ENCODE measurements at places on chromosomes 7 and 10. TPM values are rescaled to one million over a fixed set of nuclear protein-coding genes. Genes with fewer than 3 reads are reported as not detected.
A peak's percentile ranks its signal among the peaks of the same experiment; 100 is the strongest.

GRCh38 chr7:36565792-36566356 is 158.4 kb downstream of the AOAH start:
- no peak overlapping the region for H3K4me3 ChIP-seq
- H3K27me3 ChIP-seq, result no peaks in the 10 kb centered on the region
- H3K36me3 ChIP-seq, result no peaks in the 10 kb centered on the region
- H3K27ac ChIP-seq, result no peak overlapping the region
- peaks cover 7% of the 10 kb centered on the region for H3K4me1 ChIP-seq
- no peak for DNase-seq

DNA sequence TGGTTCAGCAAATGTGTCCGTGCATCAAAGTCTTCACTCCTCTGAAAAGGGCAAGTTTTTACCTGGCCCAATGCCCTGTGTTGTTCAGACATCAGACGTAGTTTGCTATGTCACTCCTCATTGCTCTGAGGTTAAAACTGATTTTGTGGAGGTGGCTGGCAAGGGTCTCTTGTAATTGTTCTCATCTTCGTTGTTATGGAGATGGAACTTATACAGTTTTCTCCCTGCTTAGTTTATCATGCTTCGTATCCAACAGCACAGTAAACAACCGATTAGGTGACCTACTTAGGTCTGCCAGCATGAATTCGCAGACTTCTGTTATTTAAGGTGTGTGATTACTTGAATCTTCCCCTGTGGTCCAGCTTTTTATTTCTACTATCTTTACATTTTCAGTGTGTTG is 274.1 kb upstream of the SMIM30 start:
- no peak for DNase-seq
- H3K4me1 ChIP-seq, result no peaks in the 10 kb centered on the region
- no peaks in the 10 kb centered on the region for H3K27me3 ChIP-seq
- H3K4me3 ChIP-seq, result no peak overlapping the region
- H3K36me3 ChIP-seq, result no peaks in the 10 kb centered on the region

GRCh38 chr7:50837965-50838364 is 55.3 kb upstream of the GRB10 start:
- H3K4me1 ChIP-seq, result no peaks in the 10 kb centered on the region
- H3K36me3 ChIP-seq, result no peaks in the 10 kb centered on the region
- no peak for DNase-seq
- H3K4me3 ChIP-seq, result no peak overlapping the region
- no peak overlapping the region for H3K27ac ChIP-seq

DNA sequence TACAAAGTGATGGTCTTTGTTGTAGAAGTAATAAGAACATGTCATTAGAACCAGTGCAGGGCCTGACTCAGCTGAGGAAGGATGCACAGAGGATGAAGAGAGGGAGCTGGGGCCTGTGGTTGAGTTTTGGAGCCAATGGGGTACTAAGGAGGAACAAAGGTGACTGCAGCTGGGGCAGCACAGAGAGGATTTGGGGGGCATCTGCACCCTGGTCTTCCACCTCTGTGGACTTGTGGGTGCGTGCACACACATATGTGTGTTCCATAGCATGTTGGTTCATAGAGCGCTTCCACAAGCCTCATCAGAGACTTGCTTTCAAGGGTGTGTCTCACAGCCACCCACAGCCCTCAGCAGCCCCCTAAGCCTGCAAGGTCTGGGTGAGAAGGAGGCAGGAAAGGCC is 650.3 kb upstream of the MGMT start:
- no peak overlapping the region for H3K27ac ChIP-seq
- H3K4me1 ChIP-seq, result no peaks in the 10 kb centered on the region
- H3K4me3 ChIP-seq, result no peak overlapping the region
- no peaks in the 10 kb centered on the region for H3K27me3 ChIP-seq

- no peak overlapping the region for H3K27ac ChIP-seq
- H3K4me3 ChIP-seq, result no peak overlapping the region
- H3K4me1 ChIP-seq, result no peaks in the 10 kb centered on the region
- H3K27me3 ChIP-seq, result no peaks in the 10 kb centered on the region
- no peaks in the 10 kb centered on the region for H3K36me3 ChIP-seq
Measured at GRCh38 chr7:4271716-4272015, 410.4 kb upstream of the FOXK1 start.

DNA sequence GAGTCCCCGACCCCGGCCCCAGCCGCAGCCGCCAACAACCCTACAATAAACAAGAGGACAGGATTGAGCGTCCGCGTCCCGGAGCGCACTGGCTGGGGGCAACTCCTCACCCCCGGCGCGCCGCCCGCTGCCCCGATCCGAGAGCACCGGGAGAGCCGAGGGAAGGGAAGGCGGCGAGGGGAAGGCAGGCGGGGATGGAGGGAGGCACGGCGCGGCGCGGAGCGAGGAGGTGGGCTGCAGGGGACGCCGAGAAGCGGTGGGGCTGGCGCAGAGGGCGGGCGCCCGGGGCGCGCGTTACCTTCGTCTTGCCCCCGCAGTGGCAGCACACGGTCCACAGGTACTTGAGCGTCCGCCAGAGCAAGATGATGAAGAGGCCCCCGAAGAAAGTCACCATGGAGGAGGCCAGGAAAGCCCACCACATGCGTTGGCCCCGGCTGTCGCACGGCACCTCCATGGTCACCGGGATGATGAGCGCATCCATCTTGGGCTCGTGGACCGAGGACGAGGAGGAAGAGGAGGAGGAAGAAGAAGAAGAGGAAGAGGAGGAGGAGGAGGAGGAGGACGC is 559 bp downstream of the KCNMA1 start:
- no peak for DNase-seq
- H3K4me3 ChIP-seq, result peak overlapping the region; percentile 70
- peak overlapping the region; percentile 89 for H3K27ac ChIP-seq
- peaks cover 65% of the 10 kb centered on the region for H3K27me3 ChIP-seq

GRCh38 chr10:106795619-106796018 is 368.9 kb downstream of the SORCS1 start:
- H3K36me3 ChIP-seq, result no peaks in the 10 kb centered on the region
- peak; percentile 19 for DNase-seq
- H3K4me1 ChIP-seq, result no peaks in the 10 kb centered on the region
- H3K27me3 ChIP-seq, result no peaks in the 10 kb centered on the region

- H3K4me1 ChIP-seq, result no peaks in the 10 kb centered on the region
- no peak overlapping the region for H3K4me3 ChIP-seq
- H3K27me3 ChIP-seq, result no peaks in the 10 kb centered on the region
- H3K36me3 ChIP-seq, result no peaks in the 10 kb centered on the region
- no peak overlapping the region for H3K27ac ChIP-seq
Measured at GRCh38 chr10:80542053-80542452, 4.4 kb downstream of the SH2D4B start.

DNA sequence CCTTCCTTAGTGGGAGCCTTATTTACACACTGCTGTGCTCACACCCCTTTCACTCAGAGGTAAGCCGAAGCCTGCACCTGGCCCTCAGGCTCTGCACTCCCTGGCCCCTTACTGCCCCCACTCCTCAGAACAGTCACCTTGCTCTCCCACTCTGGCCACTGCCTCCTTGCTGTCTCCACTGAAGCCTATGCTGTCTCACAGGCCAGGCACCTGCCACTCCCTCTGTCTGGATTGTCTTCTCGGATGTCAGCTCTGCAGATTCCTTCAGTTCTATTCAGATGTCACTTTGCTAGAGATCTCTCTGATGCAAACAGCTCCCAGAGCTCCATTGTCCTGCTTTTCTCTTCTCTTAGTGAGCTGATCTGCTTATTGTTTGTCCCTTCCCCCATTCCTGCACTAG is 390.7 kb downstream of the DPP6 start:
- no peak overlapping the region for H3K27ac ChIP-seq
- H3K36me3 ChIP-seq, result no peaks in the 10 kb centered on the region
- no peak for DNase-seq

GRCh38 chr10:13528875-13529713 is at the start of gene BEND7:
Gene BEND7 (minus strand): TSS chr10:13529014. CDS start chr10:13528533, 481 bp downstream.
- peaks cover 23% of the 10 kb centered on the region for H3K4me1 ChIP-seq
- H3K4me3 ChIP-seq, result peak within 1 kb of the TSS; percentile 69
- DNase-seq, result peak; percentile 29
- H3K27ac ChIP-seq, result peak within 1 kb of the TSS; percentile 79
- H3K36me3 ChIP-seq, result no peaks in the 10 kb centered on the region

DNA sequence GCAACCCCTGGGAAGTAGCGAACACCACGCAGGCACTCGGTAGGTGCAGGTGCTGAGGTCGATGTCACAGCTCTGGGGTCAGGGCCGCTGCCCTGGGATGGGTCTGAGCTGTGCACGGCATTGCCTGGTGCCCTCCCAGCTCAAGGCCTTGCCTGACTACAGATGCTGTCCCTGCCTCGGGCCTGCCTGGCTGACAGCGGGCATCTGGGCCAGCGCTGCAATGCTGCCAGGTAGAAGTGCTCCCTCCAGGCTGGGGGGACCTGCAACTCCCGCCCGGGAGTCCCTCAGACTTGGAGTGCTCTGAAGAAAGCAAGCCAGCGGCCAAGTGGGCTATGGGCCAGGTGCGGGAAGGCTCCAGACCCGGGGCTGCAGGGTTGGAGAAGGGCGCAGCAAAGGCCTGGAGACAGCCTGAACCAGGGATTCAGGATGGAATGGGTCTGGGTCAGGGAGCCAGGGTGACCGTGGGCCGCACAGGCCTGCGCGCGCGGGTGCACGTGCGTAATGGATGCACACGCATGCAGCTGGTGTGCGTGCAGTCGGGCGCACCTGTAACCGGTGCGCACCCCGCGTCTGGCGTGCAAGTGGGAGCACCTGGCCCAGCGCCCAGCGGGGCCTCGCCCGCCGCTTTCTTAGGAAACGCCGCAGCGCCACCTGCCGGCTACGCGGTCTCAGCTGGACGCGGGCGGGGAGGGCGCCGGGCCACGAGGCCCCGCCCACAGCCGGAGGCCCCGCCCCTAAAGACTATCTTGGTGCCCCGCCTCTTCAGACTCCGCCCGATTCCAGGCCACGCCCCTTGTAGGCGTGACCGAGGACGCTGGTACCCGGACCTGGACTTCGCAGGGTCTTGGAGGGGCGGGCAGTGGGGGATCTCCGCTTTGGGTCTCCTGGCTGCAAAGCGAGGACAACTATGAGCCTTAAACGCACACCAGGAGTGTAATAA is 46.7 kb downstream of the MICALL2 start:
- peaks cover 6% of the 10 kb centered on the region for H3K4me1 ChIP-seq
- peak; percentile 88 for DNase-seq
- H3K27me3 ChIP-seq, result peaks cover 47% of the 10 kb centered on the region
- H3K27ac ChIP-seq, result no peak overlapping the region
- no peaks in the 10 kb centered on the region for H3K36me3 ChIP-seq
- H3K4me3 ChIP-seq, result no peak overlapping the region

GRCh38 chr10:110704906-110705476 is 60.9 kb downstream of the RBM20 start:
- no peaks in the 10 kb centered on the region for H3K36me3 ChIP-seq
- H3K4me3 ChIP-seq, result no peak overlapping the region
- H3K4me1 ChIP-seq, result no peaks in the 10 kb centered on the region
- no peak for DNase-seq
- H3K27ac ChIP-seq, result no peak overlapping the region

DNA sequence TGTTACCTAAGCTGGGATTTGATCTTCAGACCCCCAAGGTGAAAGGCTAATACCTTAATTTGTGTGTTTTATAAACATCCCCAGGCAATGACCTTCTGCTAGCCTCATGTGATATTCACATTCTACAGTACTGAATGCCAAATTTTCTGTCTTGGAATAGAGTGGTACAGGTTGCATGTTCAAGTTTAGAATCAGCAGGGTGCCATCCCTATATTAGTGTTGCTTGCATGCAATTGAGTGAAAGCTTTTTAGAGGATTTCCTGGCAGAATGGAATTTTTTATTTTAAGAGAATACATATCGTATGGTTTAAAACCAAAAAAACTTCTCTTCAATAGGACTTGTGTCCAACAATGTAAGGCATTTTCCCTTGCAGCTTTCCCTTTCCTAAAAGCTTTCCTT is 107.3 kb downstream of the LRMDA start:
- no peaks in the 10 kb centered on the region for H3K36me3 ChIP-seq
- peaks cover 20% of the 10 kb centered on the region for H3K4me1 ChIP-seq
- no peak overlapping the region for H3K4me3 ChIP-seq
- H3K27ac ChIP-seq, result no peak overlapping the region

DNA sequence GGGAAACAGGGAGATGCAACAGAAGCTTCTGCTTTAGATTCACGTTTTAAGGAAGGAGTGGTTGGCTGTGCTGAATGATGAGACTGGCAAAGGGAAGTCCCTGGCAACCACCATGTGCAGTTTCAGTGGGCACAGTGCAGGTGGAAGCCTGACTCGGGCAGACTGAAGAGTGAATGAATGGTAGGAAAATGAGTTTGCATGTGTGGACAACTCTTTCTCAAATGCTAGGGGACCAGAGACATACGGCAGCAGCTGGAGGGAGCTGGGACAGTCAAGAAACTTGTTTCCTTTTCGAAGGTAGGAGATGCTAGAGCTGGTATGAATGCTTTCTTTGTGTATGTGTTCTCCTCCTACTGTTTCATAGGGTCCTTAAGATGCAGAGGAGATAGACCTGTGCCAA is 29.0 kb downstream of the PODXL start:
- DNase-seq, result no peak
- peaks cover 12% of the 10 kb centered on the region for H3K27me3 ChIP-seq
- H3K4me3 ChIP-seq, result no peak overlapping the region
- no peak overlapping the region for H3K27ac ChIP-seq
- H3K4me1 ChIP-seq, result peaks cover 6% of the 10 kb centered on the region

GRCh38 chr10:21515361-21516241 is 9.9 kb downstream of the SKIDA1 start:
- peaks cover 94% of the 10 kb centered on the region for H3K27me3 ChIP-seq
- H3K4me3 ChIP-seq, result peak overlapping the region; percentile 19

- DNase-seq, result no peak
- no peak overlapping the region for H3K27ac ChIP-seq
- no peaks in the 10 kb centered on the region for H3K4me1 ChIP-seq
- H3K36me3 ChIP-seq, result no peaks in the 10 kb centered on the region
- H3K27me3 ChIP-seq, result no peaks in the 10 kb centered on the region
- no peak overlapping the region for H3K4me3 ChIP-seq
Measured at GRCh38 chr10:49170632-49171325, 17.4 kb downstream of the TMEM273 start.

DNA sequence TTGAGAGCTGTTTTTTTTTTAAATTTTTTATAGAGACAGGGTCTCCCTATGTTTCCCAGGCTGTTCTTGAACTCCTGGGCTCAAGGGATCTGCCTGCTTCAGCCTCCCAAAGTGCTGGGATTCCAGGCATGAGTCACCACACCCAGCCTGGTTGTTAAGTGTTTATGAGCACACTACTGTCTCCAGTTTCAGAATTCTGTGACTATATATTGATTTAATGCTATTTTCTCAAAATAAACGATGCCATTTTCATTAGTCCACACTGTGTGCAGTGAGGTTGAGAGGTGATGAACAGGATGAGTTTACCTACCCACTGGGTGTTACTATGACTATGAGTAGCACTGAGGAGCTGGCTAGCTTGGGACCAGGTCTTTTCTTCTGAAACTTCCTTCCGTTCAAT is 110.9 kb upstream of the FAM180A start:
- peaks cover 3% of the 10 kb centered on the region for H3K4me1 ChIP-seq
- H3K36me3 ChIP-seq, result no peaks in the 10 kb centered on the region
- H3K27ac ChIP-seq, result no peak overlapping the region

The CYP3A7 gene
- 3.0 TPM for total RNA-seq

The SLC39A12 gene
- 0.14 TPM for total RNA-seq

The CDNF gene
- total RNA-seq, result not detected

The CRYGN gene
- not detected for total RNA-seq

The CDHR1 gene
- total RNA-seq, result 107 TPM

The HOXA3 gene
- 27.3 TPM for total RNA-seq

The HACD1 gene
- total RNA-seq, result 16.5 TPM

The FGL2 gene
- total RNA-seq, result 34.0 TPM

The ZPBP gene
- total RNA-seq, result not detected

The GCK gene
- total RNA-seq, result 0.16 TPM

Measured in transverse colon (tissue), 4 donors.